NCI-H524 treated with DMSO at 0.1 percent for 48 hours (cell line): ENCODE measurements at places on chromosomes 2 and 18.

DNA sequence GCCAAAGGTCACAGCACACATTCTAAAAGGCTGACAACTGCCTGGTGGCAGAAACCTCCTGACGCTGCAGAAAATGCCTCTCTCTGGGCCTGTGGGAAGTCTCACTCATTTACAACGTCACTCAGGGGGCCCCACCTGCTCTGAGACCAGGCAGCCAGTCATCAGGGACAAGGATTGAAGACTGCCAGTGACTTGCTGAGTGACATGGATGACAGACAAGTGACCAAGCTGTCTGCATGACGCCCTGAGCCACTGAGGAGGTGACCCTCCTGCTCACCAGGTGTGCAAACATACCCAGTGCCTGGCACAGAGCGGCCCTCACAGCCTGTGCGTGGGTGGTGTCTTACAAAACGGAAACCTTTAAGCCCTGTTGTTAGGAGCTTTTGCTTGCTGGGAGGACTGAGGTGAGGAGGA, 392.4 kb downstream of the TNS1 start:
- no peak for DNase-seq

DNA sequence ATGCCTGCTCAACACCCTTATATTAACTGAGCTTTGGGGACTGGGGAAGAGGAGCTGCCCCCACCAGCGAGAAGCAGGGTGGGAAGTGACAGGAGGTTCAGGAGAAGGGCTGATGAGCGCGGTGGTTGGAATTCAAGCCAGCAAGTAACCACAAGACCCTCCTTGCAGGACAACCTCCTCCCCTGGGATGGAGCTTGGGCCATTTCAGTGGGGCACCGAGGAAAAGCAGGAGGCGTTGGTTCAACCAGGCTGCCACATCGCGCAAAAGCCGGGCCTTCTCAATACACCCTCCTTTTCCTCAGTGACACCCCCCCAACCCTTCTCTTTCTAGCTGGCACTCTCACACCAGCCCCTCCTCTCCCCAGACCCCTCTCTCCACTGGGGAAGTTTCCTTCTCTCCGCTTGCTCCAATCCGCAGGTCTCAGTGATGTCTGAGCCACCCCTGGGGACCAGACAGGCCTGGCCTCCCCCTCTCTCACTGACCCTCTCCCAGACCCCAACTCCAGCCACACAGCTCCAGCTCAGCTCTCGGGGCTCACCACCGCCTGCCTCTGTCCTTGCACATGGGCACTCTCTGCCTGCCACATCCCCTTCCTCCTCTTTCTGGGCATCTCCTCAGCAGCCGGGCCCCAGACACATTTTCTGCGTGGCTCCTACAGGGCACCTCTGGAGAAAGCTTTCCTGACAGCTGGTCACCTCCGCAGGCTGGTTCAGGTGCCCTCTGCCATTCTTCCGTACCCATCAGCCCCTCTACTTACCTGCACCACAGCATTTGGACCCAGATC, 44.5 kb downstream of the KCNF1 start:
- DNase-seq: no peak

- DNase-seq: peak; percentile 17
Measured at GRCh38 chr2:199471443-199472057, 13.8 kb upstream of the SATB2 start.

- no peak for DNase-seq
Measured at GRCh38 chr18:73235921-73236320, 368.1 kb upstream of the NETO1 start.

DNA sequence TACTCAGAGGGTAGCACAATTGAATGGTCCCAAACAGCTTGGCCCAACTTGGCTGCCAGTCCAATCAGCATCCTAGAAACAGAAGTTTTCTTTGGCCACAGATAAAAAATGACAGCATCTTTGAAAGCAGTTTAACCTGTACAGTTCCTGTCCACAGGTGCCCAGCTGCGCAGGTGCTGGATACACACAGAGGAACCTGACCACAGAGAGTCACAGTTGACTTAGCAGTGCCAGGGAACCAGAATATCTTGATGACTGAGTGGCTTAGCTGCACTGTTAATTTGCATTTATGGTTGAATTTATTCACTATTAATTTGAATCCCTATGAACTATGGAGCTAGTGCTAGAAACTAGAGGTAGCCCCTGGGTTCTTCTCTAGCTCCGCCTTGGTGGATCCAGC, 93.7 kb downstream of the TPGS2 start:
- DNase-seq: no peak

GRCh38 chr2:238925281-238925680, 77.4 kb downstream of the TWIST2 start:
- DNase-seq: no peak

- no peak for DNase-seq
Measured at GRCh38 chr2:104766683-104767082, 87.2 kb upstream of the POU3F3 start.

GRCh38 chr2:233221378-233222063, 30.0 kb upstream of the ATG16L1 start:
- DNase-seq: no peak

- no peak for DNase-seq
Measured at GRCh38 chr18:58391231-58391825, 237.6 kb downstream of the ALPK2 start.

GRCh38 chr2:194705398-194705797, 951.6 kb upstream of the SLC39A10 start:
- no peak for DNase-seq

- no peak for DNase-seq
Measured at GRCh38 chr2:222652491-222653255, 3.2 kb downstream of the FARSB start.

- no peak for DNase-seq
Measured at GRCh38 chr2:57669570-57669969, 377.0 kb upstream of the VRK2 start.

DNA sequence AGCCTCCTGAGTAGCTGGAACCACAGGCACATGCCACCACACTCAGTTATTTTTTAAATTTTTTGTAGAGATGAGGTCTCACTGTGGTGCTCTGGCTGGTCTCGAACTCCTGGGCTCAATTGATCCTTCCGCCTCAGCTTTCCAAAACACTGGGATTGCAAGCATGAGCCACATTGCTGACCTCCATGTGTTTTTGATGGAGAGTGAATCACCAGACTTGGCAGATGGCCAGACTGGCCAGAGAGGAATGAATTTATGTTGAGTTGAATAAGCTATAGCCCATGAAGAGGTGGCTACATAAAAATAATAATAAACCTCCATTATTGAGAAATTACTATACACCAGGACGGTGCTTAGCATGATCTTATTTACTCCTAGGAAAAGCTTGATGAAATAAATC, 91.5 kb downstream of the MREG start:
- no peak for DNase-seq

DNA sequence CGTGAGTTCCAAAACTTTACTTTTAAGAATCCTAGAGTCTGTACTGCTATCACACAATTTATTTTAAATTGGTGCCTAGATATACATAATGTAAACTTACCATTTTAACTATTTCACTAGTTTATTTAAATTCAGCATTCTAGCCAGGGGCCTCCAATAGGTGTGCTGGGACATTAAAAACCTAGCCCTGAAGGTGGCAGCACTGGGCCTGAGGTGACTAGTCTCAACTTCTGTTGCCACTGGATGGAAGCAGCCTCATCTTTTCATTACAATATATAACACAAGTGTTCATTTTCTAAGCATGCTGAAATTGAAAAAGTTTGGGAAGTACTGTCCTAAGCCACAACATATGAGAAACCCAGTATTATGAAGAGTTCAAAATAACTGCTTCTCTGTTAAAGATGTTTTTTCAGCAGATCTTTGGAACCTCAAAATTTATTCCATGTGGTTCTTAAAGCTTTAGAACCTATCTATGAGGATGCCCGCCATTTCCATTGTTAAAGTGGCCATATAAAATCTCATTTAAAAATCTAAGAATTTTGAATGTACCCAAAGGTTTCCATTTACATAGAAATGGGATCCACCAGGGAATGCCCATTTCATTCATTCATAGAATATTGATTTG, 2.9 kb upstream of the RBBP8 start:
- DNase-seq: peak; percentile 31

- DNase-seq: no peak
Measured at GRCh38 chr2:112566104-112566503, 18.3 kb upstream of the CHCHD5 start.

DNA sequence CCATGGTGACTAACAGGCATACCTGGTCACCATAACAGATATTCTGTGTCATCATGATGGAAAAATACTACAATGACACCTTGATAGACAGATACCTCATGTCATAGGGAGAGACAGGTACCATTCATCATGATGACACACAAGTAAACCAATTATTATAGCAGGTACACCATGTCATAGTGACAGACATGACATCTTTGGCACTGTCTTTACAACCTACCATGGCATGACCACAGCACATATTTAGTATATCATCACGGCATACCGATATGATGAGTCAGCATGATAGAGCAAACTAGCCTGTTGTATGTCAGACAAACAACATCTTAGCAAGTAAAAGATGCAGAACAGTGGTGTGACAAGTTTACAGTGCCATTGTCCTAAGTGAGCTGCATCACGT, 101.3 kb upstream of the KLHL29 start:
- DNase-seq: no peak

DNA sequence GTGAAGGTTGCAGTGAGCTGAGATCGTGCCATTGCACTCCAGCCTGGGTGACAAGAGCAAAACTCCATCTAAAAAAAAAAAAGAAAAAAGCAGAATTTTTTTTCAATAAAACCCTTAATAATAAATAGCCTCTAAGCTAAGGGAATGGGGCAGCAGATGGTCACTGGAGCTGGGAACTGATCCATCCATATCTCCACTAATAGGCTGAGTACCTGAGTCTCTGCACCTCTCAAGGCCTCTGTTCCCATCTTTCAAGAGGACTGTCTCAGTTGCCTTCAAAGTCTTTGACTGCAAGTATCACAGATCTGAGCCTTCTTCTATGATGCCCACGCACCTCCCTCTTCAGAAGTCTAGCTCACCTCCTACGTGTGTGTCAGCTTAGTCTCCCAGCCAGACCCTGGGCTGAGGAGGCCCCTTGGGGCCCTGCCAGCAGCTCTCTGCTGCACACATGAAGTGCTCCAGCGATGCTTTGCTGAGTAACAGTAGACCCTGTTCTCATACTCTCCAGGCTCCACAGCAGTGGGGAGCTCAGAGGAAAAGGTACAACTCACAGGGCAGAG, 32.9 kb downstream of the ST8SIA5 start:
- no peak for DNase-seq

DNA sequence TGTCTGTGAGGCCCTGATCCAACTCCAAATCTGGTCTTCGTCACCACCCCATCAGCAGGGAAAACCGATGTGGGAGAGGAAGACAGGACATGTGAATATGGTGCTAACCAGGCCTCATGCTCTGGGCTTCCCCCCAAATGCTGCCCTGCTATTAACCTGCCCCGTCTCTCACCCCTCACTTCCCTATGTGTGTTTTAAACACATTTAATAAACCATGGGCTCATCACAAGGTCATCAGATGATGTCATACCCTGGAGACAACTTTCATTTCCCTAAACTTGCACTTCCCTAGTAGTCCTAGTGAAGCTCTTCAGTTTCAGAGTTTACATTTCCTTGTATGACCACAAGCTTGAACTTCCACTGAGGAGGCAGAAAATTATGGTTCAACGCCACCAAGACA, 49.9 kb downstream of the CD8B2 start:
- no peak for DNase-seq

GRCh38 chr2:151051574-151052220, 210.0 kb downstream of the RBM43 start:
- no peak for DNase-seq

DNA sequence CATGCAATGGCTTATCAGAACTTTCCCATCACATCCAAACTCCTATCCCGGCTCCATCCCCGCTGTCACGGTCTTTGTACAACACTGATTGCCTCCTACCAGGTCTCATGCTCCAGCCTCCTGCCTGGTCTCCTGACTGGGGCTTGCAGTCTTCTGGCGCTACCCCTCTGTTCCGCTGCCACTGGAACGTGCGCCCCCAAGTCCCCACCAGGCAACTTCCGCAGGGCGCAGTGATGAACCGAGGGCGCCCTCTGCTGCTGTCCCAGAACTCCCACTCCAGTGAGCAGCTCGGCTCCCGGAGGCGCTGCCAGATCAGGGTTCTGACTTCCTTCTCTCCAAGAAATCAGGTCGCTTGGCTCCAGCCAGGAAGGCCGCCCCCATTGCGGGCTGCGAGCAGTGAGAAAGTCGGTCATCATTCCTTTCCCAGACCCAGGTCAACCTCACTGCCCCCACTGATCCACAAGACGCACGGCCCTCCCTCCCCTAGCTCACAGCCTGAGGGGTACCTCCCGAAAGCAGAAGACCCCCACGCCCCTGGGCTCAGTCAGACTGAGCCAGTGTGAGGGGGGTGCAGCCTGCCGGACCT, 43.9 kb upstream of the RAB11FIP5 start:
- DNase-seq: no peak

GRCh38 chr2:133498662-133499585, 69.3 kb downstream of the NCKAP5 start:
- no peak for DNase-seq

GRCh38 chr2:69660637-69661036, 17.1 kb upstream of the AAK1 start:
- no peak for DNase-seq

DNA sequence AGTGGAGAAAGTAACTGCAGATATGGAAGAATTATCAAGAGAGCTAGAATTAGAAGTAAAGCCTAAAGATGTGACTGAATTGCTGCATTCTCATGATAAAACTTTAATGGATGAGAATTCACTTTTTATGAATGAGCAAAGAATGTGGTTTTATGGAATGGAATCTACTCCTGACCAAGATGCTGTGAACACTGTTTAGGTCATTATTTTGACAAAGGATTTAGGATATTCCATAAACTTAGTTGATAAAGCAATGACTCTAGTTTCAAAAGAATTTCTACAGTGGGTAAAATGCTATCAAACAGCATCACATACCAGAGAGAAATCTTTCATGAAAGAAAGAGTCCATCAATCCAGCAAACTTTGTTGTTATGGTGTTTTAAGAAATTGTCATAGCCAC, 1317.7 kb upstream of the ACVR2A start:
- DNase-seq: no peak

DNA sequence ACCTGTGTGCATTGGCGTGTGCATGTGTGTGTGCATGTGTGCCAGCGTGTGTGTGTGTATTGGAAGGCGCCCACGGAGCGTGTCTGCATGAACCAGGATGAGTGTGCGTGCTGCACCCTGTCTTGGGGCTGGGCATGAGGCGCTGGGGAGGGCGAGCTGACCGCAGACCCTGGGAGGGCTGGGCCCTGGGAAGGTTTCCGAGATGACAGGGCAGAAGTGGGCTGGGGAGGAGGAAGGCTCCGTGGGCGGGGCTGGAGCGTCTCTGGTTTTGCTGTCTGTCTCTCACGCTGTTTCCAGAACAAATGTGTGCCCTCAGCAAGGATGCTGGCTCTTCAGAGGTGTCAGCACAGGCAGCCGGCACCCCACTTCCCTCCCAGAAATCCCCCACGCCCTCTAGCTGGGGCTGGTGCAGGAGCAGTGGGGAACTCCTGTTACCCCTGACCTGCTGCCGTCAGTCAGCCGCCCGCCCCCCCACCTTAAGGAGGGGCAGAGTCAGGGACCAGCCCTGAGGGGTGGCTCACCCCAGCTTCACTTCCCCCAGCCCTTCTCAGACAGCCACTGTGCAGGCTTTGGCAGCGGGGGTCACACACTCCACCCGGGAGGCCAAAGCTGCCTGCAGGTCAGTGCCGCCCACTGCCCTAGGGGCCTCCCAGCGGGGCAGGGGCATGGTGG, at the start of gene GPR35:
TSS of gene GPR35 (plus strand) at position 531 of the 672 bp plus-strand sequence. CDS start 4,473 bp downstream, outside the sequence.
- no peak for DNase-seq

- no peak for DNase-seq
Measured at GRCh38 chr2:237876061-237876526, 16.7 kb downstream of the RAMP1 start.
